ENCODE measurements at places on chromosomes 5 and 9.
A peak's percentile ranks its signal among the peaks of the same experiment; 100 is the strongest.

GRCh38 chr5:137560420-137560819 is 61.3 kb upstream of the SPOCK1 start:
- DNase-seq = no peak

- DNase-seq = no peak
These were observed 573.1 kb downstream of the TLE4 start for GRCh38 chr9:80144856-80145255.

- DNase-seq = no peak
These were observed 17.2 kb downstream of the TENT4A start for GRCh38 chr5:6730407-6730806.

DNA sequence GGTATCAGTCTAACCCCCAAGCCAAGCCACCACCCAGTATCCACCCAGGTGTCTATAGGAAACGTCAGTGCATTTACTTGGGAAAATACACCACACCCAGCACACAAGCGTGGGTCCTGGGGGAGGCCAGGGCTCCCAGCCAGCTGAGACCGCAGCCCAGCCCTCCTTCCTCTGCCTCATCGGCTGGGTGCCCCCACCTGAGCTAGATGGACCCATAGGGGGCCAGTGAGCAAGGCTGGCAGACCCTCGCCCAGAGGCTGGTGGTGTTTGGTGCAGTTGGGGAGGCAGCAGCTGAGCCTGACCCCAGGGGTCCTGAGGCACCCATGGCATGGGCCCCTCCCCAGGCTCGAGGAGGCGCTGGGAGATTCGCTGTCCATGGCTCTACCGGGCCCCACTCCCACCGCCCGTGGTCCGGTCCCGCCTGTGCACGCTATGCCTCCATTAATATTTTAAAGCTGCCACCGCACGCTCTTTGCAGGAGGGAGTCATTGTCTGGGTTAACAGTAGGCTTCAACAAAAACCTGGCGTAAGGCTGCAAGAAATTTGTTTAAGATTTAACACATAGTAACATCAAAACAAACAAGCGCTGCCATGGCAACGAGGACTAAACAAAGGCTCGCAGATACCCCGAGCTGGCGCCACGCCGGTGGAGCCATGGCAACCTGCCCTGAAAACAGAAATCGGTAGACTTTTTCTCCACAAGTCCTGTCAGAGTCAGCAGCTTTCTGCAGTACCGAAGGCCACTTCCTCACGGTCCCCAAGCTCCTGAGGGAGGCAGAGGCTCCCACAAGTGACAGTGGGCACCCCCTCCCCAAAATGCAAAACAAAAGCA is 20.6 kb downstream of the TPPP start:
- peak; percentile 91 for DNase-seq
